Epithelial cell of prostate (primary cell): ENCODE measurements at places on chromosomes 6 and 20.

GRCh38 chr6:35050757-35051330, 90.3 kb downstream of the TCP11 start:
- no peak for DNase-seq

DNA sequence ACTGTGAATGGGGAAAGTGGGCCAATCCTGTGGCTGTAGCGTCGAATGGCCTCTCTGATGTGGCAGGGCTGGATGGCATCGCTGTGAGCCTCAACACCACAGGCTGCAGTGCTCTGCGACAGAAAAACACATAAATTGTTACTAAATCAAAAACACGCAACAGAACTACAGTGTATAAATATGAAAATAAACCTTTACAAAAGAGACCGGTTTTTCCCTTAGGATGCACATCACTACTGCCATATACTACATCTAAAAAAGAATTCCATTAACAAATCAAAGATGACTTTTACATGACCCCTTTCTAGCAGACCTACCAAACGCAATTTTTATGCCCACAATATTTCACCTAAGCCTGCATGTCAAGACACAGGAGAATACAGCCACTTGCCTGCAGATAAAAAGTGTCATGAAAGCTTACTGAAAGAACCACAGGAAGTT, 395.5 kb upstream of the RUNX2 start:
- DNase-seq = no peak

GRCh38 chr6:119314885-119315272, 34.7 kb downstream of the MAN1A1 start:
- DNase-seq = no peak

DNA sequence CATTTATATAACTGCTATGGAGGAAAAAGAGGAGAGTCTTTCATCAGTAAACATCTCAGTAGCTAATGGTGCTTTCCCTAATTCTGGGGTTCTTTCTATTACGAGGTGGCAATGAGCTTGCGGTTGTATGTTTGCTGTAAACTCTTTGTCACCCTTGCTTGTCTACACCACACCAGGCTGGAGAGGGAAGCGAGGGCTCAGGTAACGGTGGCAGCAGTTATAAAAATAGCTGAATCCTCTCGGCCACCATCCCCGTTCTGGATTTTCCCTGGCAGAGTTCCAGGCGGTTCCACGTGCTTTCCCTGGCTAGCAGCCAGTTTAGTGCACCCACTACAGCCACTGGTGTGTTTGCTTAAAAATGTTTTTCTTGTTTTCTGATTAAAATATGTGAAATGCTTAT, 39.0 kb downstream of the MAS1 start:
- no peak for DNase-seq

- no peak for DNase-seq
Measured at GRCh38 chr6:132401618-132402285, 477 bp upstream of the MOXD1 start.

GRCh38 chr6:107957308-107957908, 600 bp downstream of the SEC63 start:
- no peak for DNase-seq

- DNase-seq = no peak
Measured at GRCh38 chr6:12064538-12065071, 52.5 kb downstream of the HIVEP1 start.

- no peak for DNase-seq
Measured at GRCh38 chr6:35737413-35738211, 780 bp downstream of the ARMC12 start.

- DNase-seq = no peak
Measured at GRCh38 chr20:24129641-24130040, 141.1 kb upstream of the GGTLC1 start.

DNA sequence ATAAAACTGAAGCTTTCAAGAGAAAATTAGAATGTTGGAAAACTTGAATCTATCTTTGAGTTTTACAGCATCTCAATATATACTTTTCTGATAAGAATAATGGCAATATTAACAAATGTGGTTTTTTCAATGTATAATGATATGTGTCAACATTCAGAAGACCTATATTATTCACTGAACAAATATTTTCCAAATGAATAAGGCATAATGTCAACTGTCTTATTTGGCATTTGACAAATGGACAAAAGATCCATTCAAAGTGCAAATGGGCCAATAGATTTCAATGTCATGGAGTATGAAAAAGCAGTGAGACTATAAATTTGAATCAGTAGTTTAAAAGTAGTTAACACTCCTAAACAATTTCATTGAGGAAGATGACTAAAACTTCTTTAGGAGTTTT, 20.9 kb downstream of the LMBRD1 start:
- DNase-seq = no peak

GRCh38 chr6:99216959-99217358, 132.5 kb downstream of the FAXC start:
- no peak for DNase-seq

GRCh38 chr20:14259689-14260088, 77.7 kb downstream of the FLRT3 start:
- no peak for DNase-seq

DNA sequence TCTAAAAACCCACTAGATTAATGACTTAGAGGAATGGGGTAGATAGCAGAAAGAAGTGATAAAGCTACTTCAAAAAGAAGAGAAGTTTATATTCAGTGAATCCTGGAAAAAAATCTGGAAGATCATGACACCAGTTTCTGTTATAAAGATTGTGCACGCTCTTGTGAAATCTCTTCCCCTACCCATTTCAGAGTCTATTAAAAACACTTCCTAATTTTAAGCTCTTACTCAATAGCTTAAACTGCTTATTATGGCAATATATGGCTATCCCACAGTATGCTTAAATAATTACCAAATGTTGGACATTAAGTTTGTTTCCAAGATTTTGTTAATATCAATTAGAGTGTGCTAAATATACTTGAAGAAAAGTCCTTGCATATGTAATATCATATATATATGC, 585.3 kb upstream of the MAN1A1 start:
- no peak for DNase-seq

- DNase-seq = no peak
Measured at GRCh38 chr6:57254055-57254717, 32.1 kb upstream of the RAB23 start.

GRCh38 chr6:169898788-169899480, 147.5 kb downstream of the ERMARD start:
- no peak for DNase-seq

- DNase-seq = no peak
Measured at GRCh38 chr20:1205802-1206201, 2.5 kb downstream of the C20orf202 start.

- no peak for DNase-seq
Measured at GRCh38 chr20:44734938-44735337, 10.7 kb upstream of the KCNK15 start.

- DNase-seq = peak; percentile 97
Measured at GRCh38 chr6:87731818-87732661, 30.0 kb upstream of the AKIRIN2 start.

GRCh38 chr6:1784422-1784884, 174.7 kb downstream of the FOXC1 start:
- no peak for DNase-seq

- no peak for DNase-seq
Measured at GRCh38 chr20:55353206-55353605, 652.1 kb downstream of the CBLN4 start.

DNA sequence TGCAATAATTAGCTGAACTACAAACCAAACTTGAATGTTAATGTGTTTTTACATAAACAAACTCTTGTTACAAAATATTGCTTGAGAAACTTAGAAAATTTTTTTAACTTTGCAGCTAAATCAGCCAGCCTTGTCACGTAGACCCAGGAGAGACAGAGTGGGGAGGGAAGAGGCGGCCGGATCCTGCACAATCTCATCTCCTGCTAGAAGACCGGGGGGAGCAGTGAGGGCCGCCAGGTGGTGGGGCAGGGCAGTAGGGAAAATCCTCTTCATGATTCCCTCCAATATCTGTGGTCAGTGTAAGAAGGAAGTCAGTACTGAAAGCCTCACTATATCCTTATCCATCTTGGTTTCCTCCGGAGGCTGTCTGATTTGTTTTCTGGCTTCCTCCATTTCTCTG, 193.3 kb downstream of the PACRG start:
- DNase-seq = no peak

DNA sequence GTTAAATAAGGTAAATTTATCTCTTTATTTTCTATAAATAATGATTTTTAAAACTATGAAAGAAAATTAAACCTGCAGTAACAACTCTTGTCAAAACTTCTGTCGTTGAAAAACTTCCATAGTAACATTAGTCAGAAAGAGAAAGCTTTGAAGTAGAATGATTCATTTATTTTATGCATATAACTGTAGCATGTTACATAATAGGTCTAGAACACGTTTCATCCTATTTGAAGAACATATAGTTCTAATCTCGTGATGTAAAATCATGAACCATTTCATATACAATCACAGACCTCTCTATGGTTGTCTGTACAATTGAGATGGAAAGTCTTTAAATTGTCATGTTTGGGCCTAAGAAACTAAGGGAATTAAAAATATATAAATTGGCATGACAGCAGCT, 61.3 kb upstream of the MYLIP start:
- DNase-seq = no peak

DNA sequence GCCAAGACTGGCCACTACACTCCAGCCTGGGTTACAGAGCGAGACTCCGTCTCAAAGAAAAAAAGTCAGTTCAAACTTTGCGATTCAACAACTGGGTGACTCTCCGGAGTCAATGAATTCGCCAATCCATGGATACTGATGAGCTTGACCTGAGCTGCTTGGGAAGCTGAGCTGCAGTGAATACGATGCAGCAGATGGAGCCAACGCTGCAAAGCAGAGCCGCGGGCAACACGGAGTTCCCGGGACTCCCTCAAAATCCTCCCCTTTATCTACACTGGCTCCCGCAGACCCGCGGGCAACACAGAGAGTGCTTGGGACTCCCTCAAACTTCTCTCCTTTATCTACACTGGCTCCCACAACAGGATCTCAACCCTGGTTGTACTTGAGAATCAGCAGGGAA, 62.6 kb upstream of the SALL4 start:
- no peak for DNase-seq

GRCh38 chr20:57888591-57888990, 178.8 kb upstream of the PMEPA1 start:
- DNase-seq = no peak

- no peak for DNase-seq
Measured at GRCh38 chr6:53375847-53376246, 27.1 kb upstream of the ELOVL5 start.
